ENCODE measurements at places on chromosomes 6 and 20. TPM values are rescaled to one million over a fixed set of nuclear protein-coding genes. Genes with fewer than 3 reads are reported as not detected.
A peak's percentile ranks its signal among the peaks of the same experiment; 100 is the strongest.

The SLC17A1 gene
- not detected for total RNA-seq

The TSPYL1 gene
- total RNA-seq = 66.7 TPM

The PRDM13 gene
- total RNA-seq = not detected

The PAX1 gene
- not detected for total RNA-seq

The TAGAP gene
- 2.5 TPM for total RNA-seq

The TSPYL4 gene
- total RNA-seq = 17.0 TPM

GRCh38 chr6:11938285-11938890 lies 73.7 kb upstream of the HIVEP1 start:
- no peak for DNase-seq

DNA sequence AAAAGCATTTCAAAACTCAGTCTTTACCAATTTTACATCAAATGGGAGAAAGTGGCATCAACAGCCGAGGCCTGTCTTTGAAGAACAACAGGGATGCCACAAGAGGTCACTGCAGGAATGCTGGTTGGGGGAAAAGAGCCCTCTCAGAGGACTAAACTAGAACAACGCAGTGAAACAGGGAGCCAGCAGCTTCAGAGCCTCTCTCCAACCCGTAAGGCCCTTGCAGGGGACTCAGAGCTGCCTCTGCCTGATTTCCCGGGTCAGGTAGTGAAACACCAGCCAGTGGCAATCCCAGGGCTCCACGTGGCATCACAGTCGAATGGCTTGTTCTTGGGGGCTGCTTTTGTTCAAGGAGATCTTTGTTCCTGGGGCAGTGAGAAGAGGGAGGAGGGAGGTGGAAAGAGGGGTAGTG lies 55.0 kb upstream of the KCNK16 start:
- peak; percentile 65 for DNase-seq

GRCh38 chr6:157410045-157410444 lies 29.1 kb downstream of the ZDHHC14 start:
- no peak for DNase-seq

DNA sequence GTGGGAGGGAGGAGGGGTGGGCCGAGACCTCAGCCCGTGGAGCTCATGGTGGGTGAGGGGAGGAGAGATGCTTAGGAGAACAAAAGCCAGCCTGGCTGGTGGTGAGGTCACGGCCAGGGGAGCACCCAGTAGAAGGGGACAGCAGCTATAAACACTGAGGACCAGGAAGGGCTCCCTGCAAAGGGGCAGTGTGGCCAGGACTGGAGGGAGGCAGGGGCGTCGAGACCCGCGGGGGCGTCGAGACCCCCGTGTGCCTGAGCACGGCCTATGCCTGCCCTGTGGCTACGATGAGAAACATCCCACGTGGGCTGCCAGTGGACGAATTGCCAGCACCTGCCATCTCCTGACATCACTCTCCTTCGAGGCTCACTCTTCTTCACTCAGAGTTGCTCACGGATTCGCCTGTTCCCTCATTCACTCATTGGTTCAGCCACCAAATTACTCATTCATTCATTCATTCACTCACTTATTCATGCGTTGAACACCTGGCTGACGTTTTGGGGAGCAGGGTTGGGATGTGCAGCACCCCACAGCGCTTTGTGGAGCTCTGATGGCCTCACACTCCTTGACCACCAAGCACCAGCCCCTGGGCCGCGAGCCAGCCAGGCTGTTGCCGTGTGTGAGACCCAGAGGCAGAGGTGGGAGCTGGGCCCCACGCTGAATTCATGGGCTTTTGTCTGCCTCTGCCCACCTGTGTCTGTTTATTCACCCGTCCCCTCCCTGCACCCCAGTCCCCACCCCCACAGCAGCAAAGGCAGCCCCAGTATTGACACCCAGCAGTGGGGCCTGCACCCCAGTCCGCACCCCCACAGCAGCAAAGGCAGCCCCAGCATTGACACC lies 61.2 kb upstream of the BHLHE23 start:
- no peak for DNase-seq

DNA sequence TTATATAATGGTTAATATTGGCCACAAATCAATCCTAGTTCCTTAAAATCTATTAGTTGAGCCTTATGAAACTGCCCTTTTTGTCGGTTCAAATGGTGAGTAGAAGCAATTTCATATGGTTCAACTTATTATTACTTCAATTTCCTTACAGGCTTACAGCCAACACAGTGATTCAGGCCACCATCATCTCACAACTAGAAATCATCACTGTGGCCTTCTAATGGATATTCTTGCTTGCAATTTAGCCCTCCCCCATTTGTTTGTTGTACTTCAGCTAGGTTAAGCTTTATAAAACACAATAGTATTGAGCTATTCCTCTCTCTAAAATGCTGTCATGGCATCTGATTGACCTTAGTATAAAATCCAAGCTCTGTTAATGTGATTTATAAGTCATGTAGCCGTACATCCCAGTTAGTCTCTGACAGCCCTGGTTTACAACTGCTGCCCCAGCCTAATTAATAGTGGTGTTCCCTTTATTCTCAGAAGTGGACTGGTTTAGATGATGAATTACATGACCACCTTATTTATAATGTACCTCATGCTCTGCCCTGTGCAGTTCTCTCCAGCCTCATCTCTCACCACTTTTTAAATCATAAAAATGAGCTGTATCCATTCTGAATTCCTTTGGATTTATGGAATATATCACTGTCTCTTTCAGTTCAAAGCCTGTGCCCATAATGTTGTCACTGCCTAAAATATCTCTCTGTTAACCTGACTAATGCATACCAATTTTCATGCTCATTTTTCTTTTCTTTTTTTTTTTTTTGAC lies 36.7 kb downstream of the LAMA2 start:
- DNase-seq = no peak

- no peak for DNase-seq
Observed at GRCh38 chr6:39225543-39225942, 3.7 kb downstream of the KCNK5 start.

- no peak for DNase-seq
Observed at GRCh38 chr6:11374036-11375010, 141.9 kb upstream of the NEDD9 start.

DNA sequence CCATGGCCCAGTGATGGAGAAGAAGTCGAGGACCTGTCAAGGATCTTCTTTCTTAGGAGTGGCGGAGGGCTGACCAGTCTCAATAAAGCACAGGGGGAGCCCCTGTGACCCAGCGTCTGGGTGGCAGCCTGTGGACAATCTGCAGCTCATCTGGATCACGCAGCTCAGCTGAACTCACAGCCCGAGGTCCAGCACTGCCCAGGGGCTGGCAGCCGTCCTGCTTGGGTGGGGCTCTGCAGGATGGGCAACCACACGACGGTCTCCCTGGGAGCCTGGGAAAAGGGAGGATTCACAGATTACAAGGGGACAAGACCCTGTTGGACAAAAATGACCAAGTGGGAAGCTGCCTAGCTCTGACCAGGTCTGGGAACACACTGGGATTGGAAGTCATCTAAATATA lies 110.8 kb downstream of the MYLK4 start:
- DNase-seq = no peak

DNA sequence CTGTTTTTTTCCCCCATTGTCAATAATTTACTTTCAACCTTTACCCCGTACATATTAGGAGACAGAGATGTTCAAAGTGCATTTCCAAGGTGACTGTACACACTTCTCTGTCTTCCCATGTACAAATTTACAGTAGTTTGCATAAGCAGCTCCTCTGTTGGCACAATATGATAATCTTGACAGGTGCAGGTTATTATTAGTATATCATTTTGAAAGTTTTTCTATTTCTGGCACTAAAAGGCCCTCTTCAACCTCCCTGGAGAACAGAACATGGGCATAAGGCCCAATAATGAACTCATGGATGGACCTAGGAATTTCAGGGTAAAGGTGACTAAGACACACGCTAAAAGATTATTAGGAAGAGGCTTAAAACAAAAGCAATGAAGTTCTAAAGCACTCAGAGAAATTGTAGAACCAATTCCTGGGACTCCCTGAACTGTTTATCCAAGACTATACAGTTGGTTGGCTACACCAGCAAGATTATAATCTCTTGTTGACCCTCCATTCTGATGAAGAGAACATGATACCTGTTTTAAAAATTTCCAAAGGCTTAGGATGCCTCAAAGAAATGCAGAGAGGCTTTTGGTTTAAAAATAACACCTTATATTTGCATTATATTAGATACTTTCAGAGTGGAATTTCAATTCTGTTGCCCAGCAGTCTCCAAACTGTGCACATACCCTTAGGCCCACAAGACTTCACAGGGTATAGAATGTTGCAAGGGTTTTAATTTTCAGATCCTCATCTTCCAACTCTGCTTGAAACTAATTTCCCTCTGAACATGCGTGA lies 1.1 kb downstream of the AIG1 start:
- no peak for DNase-seq

DNA sequence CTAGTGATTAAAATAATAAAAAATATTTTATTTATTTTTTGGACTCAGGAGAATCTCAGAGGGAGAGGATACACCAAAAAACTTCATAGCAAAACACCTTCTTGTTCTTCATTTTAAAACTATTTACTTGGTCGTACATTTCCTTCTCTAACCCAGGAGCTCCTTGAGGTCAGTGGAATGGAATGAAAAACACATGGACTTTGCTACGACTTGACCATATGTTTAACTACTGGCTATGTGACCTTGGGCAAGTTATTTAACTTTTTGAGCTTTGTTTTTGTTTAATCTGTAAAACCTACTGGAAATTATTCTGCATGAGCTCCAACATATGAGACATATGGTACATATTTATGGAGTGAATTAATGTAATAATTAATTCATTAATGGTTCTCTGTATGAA lies 1005.5 kb upstream of the CITED2 start:
- DNase-seq = no peak

DNA sequence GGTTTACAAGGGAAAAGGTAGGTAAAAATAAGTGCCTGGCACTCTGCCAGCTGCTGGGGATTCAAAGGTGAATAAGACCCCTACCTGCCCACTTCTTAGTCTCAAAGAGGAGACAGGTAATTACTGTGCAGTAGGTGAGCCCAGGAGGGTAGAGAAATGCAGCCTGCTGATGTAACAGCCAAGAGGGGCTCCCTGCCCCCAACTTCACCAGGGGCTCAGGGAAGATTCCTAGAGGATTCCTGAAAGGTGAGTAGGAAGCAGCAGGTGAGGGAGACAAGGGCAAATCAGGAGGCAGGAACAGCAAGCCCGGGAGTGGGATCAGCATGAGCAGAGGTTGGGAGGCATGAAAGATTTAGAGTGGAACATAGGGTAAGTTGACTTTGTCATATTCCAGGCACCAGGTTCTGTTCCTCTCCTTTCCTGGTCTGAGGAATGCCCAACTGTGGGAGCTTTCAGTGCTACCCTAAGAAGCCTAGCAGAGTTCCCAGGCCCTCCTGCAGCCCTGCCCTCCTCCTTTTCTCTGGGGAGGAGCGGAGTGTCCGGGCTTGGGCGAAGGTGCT lies 258.1 kb downstream of the LRFN2 start:
- DNase-seq = no peak

GRCh38 chr6:11744753-11745152 lies 33.9 kb downstream of the ADTRP start:
- DNase-seq = no peak

GRCh38 chr20:12067686-12068085 lies 150.0 kb downstream of the BTBD3 start:
- no peak for DNase-seq

GRCh38 chr6:41027241-41027640 lies 11.8 kb downstream of the UNC5CL start:
- no peak for DNase-seq

- no peak for DNase-seq
Observed at GRCh38 chr6:81265106-81265505, 487.4 kb downstream of the TENT5A start.

GRCh38 chr6:81938014-81938856 lies 185.8 kb upstream of the TENT5A start:
- no peak for DNase-seq

DNA sequence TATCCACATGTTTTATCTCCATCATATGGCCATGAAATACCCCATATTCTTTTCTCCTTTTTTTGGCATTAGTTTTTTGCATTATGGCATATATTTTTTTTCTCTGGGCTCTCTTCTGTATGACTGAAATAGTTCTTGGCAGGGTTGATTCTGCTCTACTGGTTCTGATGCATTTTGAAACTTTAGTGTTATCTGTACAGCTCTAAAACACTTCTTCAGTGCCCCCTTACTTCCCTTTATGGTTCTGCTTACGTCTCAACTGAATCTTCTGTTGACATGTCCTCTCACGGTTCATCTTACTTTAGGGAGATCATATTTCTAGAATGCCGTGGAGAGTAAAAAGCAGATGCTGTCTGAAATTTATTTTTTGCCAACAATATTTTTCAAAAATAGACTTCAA lies 23.2 kb upstream of the TXNDC5 start:
- DNase-seq = no peak

DNA sequence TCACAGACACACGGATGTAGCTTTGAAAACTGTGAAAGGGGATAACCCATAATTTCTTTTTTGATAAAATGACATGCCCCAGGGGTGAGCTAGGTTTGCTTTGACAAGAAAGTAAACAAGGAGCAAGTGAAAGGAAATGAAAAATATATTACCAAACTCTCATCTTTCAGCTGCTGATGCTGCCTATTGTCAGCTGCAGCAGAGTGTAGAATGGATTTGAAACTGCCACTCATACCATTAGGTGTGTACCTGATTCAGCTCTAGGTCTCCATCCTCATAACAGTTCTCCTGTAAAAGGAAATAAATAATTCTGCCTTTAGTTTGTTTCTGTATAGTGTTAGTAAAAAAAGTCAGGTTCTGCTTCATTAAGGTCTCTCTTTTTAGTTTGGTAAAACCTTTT lies 415.1 kb upstream of the MARCKS start:
- no peak for DNase-seq
